H4 (cell line): ENCODE measurements at places on chromosomes 5 and 9.

DNA sequence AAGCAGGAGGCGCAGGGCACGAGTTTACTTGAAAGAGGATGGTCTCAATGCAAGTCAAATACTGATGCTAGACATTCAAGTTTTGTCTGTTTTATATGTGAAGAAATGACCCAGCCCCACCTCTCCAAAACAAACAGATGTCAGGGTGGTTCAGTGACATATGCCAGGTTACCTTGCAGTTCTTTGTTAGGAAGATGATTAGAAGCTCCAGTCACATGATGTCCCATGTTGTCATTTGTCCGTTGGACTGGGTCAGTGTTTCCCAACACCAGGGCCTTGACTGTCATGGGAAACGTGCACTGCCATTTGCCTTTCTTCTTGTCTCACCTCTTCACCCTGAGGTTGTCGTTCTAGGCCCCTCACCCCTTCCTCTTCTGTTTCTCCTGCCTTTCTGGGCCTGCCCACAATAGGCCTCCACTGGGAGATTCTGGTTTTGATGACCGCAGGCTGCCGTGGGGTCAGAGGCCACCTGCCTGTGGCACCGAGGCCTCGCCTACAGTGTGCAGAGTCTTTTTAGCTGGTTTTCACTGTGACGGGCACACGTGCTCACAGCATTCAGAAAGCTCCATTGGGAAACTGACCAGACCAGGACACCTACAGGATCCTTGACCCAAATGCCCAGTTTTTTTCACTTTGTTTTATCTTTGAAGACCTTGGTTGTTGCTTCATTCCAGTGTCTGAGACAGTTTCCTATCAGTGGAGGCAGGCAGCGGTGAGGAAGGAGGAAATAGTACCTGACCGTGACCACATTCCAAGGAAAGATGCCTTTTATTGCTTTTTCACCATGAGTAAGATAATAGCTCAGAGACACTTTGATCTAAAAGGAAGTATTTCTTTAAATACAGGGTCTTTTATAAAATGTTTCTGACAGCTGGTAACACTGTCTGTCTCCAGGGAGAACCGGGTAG, 123.1 kb downstream of the PIP5K1B start:
- no peak for DNase-seq

- no peak for DNase-seq
Observed at GRCh38 chr5:121572061-121572460, 279.6 kb upstream of the FTMT start.

- DNase-seq = no peak
Observed at GRCh38 chr5:161278739-161279660, 267.5 kb downstream of the GABRB2 start.

DNA sequence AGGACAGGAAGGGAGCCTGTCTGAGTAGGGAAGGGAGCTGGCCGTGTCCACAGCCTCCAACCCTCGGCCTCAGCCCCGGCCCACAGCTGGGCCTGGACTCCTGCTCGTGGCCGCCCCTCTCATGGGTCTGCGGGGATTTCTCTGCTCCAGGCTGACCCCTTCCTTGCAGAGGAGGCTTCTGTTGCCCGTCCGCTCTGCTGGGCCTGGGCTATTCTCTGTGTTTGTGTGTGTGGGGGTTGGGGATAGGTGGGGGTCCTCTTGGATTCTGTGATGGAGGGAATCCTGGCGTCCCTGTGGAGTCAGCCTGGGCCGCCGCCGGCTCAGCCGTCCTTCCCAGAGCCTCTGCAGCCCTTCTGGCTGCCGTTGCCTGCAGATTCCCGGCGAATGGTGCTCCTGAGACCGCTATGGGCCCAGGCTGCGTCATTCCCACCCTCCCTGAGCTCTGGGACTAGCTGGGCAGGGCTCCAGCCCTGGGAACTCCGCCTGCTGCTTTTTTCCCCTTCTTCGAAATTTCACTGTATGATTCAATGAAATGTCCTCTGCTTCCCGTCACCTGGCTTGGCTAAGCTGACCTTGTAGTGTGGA, 64.2 kb downstream of the FGF18 start:
- no peak for DNase-seq

- no peak for DNase-seq
Observed at GRCh38 chr9:130106860-130107233, 53.1 kb downstream of the GPR107 start.

DNA sequence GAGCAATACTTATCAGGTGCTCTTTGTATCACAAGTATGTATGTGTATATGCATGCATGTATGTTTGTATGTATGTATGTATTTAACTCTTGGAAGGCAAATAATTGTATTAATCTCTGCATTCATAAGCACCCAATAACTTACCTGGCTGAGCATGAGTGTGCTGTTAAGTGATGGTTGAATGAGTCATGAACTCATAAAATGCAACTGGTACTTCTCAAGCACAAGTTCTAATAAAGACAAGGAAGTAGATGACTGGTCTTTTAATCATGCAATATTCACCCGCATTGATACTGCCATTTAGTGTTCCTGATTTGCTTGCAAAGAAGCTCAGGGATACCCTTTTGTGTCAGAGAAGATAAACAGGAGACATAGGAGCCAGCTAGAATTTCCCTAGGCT, 204.9 kb upstream of the TRPM3 start:
- no peak for DNase-seq
